ENCODE measurements at places on chromosomes 7 and 10.

DNA sequence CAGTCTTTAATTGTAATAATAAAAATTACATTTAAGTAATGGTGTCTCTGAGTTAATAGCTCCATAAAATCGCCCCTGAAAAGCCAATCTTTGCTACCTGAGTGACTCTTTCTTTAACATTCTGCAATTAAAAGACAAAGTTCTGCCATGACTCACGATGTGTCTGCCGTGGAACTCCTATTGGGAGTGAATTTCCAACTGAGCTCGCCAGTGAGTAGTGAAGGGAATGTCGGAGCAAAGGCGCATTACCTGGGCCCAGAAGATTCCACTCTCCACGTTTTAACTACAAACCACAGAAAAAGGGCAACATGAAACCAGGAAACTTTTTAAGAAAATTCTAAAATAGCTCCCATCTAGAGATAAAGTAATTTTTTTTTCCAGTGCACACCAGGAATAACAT lies 36.9 kb upstream of the RNF32 start:
- DNase-seq, result no peak

DNA sequence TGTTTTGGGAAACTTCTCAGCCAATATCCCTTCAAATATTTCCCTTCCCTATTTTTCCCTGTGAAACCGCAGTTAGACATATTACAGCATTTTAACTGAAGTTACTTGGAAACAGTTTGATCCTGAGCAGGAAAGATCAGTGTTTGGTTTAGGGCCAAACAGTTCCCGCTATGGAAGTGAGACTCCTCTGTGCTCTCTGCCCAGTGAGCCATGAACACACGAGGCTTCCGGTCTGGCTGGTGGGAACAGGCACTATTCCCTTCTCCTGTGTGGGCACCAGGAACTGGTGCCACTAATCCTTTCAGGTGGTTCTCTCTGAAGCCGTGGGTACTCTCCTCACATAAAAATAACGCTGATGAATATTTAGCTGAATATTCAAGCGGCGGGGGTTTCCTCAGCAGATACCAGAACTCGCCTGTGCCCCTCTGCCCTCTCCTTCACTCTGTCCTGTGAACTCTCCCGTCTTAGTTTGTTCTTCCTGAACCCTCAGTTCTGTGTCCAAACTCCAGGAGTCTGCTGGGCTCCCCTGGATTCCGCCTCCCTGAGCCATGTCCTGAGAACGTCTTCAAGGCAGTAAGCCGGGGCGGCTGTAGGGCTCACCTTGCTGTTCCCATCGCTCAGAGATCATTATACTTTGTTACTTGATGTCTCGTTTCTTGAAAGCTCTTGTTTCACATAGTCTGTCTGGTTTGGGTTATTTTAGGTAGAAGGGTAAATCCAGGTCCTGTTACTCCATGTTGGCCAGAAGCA lies 25.7 kb downstream of the FOXL3 start:
- DNase-seq, result no peak

DNA sequence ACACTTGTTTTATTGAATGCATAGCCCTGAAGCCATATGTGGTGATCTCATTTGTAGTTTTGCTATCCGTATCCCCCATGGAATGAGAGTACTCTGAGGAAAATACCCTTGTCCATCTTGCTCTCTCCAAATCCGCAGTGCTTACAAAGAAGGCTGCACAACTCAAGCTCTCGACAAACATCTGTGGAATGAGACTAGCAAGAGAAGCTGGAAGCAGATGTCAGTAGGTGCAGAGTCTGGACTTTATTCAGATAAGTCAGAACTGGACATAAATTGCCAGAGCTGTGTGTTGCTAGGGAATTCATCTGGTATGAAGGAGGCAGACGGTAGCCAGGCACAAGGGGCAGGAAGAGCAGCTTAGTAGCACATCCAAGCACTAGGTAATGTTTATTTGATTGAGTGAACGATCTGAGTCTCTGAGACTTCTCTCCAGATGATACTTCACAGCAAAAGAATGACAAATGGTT lies 1046.2 kb downstream of the XPNPEP1 start:
- no peak for DNase-seq

GRCh38 chr10:24394461-24395190 lies 185.7 kb downstream of the KIAA1217 start:
- no peak for DNase-seq

DNA sequence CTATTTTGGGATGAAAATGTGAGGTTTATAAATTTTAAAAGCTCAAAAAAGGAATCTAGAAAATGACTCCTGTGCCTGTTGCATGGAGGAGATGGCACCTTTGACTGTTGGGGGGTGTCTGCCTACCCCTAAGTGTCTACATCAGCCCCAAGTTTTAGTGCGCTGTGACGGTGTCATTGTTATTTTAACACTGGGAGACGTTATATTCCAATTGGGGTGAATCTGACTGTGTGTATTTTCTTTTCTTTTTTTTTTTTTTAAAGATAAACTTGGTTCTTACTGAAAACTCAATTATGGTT lies 517 bp downstream of the SRGN start:
- DNase-seq, result no peak

DNA sequence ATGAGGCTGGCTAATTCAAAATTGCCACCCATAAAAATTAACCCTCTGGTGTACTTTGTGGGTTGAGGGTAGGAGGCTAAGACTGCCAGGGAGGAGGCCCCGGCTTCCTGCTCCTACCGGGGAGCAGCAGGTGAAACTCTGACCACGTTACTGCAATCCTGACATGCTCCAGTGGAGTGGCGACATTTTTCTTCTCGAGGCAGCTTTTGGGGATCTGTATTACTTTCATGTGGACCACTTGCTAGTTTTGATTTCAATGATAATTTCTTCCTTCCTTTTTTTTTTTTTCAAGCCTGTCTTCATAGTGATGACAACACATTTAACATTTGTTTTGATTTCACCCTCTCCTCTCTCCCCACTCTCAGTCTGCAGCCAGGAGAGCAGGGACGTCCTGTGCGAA lies 14.6 kb downstream of the GATA3 start:
- DNase-seq, result no peak

DNA sequence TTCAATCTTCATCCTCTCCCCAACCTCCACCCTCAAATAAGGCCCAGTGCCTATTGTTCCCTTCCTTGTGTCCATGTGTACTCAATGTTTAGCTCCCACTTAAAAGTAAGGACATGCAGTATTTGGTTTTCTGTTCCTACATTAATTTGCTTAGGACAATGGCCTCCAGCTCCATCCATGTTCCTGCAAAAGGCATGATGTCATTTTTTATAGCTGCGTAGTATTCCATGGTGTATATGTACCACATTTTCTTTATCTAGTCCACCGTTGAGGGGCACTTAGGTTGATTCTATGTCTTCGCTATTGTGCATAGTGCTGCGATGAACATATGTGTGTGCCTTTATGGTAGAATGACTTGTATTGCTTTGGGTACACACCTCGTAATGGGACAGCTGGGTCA lies 7.2 kb upstream of the NEUROG3 start:
- DNase-seq, result no peak

DNA sequence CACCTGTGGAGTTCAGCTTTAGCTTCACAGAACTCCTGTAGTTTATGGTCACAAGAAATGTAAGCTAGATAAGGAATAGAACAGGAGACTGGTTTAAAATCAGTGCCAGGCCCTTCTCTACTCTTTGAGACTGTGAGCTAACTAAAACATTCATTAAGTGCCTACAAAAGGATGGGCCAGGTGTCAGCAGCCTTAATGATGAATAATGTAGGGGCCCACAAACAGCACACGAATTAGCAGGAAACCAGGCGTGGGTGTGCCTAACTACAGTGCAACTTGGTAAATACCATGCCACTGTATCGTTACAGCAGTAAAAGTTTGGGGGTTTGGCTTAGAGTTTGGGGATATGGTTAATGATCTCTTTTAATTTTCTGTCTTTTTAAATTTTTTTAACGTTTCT lies 6.1 kb upstream of the ABLIM1 start:
- no peak for DNase-seq

Measured in stimulated activated CD4-positive, alpha-beta T cell treated with anti-CD3 and anti-CD28 coated beads, TNF-alpha, amount 100 ng/mL, for 48 hours (primary cell).